T1000 (cell line): ENCODE measurements at places on chromosomes 4 and X.

- no peak for DNase-seq
Measured at GRCh38 chrX:54909941-54910340, 10.7 kb upstream of the TRO start.

- DNase-seq = no peak
Measured at GRCh38 chrX:18871970-18872369, 111.9 kb downstream of the PHKA2 start.

- no peak for DNase-seq
Measured at GRCh38 chr4:177532358-177532757, 90.1 kb upstream of the AGA start.

- no peak for DNase-seq
Measured at GRCh38 chr4:105605493-105605892, 53.1 kb downstream of the ARHGEF38 start.

DNA sequence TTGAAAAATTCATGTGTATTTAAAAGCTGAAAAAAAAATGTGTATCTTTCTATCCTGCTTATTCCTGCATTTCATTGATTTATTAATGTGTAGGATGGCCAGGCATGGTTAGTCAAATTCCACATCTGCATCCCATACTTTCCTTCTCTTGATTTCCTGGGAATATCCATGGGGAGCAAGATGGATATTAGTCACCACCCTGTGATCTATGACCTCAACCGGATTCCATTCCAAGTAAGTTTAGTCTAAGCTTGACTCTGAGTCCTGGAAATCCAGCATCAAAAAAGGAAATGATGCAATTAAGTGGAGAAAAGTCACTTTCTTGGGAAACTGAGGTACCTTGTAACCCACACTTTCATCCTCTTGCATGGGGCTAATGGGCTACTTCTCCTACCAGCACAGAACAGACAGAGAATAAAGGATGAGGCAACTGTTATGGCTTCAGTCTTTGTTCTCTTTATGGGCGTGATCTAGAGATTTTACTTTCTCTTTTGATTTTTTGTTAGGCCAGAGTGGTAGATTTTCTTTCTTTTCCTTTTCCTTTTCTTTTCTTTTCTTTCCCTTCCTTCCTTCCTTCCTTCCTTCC lies 17.1 kb upstream of the BEX4 start:
- no peak for DNase-seq

- no peak for DNase-seq
Measured at GRCh38 chrX:40086569-40087335, 11.0 kb downstream of the BCOR start.

GRCh38 chr4:89285745-89286144 lies 21.9 kb downstream of the GPRIN3 start:
- DNase-seq = no peak

- DNase-seq = no peak
Measured at GRCh38 chr4:177033632-177034031, 240.9 kb upstream of the VEGFC start.

DNA sequence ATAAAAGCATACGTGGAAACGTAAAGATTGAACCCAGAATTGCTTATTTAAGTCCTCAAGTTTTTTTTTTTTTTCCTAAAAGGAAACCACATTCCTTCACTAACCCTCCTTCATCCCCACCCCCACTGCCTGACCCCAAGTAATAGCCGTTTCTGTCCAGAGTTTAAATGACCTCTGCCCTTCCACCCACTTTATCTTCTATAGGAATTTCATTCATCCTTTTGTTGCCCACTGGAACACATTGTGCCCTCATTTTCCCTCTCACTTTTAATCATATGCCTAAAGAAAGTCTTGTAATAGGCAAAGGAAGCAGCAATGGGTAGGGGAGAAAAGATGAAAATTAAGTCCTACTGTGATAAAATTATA lies 62.7 kb downstream of the SH3RF1 start:
- no peak for DNase-seq

- no peak for DNase-seq
Measured at GRCh38 chrX:826448-826847, 195.9 kb downstream of the SHOX start.

GRCh38 chr4:3107691-3108121 lies 33.2 kb downstream of the HTT start:
- DNase-seq = no peak

GRCh38 chr4:154433543-154433942 lies 58.1 kb downstream of the DCHS2 start:
- no peak for DNase-seq

- no peak for DNase-seq
Measured at GRCh38 chr4:56316011-56316650, 71.2 kb downstream of the AASDH start.

GRCh38 chrX:134695999-134696398 lies 37.7 kb upstream of the PLAC1 start:
- no peak for DNase-seq

DNA sequence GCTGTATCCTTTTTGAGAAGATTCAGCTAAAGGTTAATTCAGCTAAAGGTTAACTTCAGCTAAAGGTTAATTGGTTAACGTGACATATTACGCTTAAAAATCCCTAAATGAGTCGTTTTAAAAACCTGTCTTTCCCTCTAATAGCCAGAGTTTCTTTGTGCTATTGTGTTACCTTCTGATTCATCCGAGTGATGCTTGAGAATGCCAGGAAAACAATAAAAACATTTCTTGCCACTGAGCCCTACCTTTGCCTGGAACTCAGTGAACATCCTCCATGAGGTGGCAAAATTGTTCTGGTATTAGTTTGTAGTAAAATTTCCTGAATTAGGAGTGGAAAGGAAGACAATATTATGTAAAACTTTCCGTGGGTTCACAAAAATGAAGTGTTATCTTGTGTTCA lies 13.7 kb upstream of the TMPRSS11E start:
- DNase-seq = no peak

GRCh38 chr4:120948382-120948781 lies 25.9 kb upstream of the PRDM5 start:
- no peak for DNase-seq

DNA sequence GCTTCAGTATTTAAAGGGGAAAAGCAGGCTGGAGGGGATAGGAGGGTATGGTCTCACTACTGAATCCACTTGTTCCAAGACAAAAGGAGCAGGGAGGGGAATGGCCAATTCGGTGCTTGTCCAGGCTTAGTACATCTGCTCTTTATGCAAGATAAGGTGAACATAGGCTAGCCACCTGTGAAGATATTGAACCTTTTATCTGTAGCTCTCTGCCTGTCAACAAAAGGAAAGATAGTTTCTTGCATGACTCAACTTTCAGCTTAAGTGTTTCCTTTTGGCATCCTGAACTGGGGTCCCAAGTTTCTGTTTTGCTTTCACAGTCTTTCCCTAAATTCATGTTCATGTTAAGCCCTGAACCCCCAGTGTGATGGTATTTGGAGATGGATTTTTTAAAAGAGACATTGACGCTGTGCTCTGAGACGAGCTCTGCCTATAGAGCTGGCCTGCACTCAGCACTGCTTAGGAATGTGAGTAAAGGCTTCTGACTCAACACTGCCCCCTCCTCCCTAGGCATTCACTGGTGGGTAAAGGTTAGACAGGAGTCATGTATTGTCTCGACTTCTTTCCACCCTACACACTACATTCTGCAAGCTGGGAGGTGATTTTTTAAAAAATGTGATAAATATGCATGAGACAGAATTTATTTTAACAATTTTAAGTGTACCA lies 28.2 kb downstream of the FAM149A start:
- no peak for DNase-seq

DNA sequence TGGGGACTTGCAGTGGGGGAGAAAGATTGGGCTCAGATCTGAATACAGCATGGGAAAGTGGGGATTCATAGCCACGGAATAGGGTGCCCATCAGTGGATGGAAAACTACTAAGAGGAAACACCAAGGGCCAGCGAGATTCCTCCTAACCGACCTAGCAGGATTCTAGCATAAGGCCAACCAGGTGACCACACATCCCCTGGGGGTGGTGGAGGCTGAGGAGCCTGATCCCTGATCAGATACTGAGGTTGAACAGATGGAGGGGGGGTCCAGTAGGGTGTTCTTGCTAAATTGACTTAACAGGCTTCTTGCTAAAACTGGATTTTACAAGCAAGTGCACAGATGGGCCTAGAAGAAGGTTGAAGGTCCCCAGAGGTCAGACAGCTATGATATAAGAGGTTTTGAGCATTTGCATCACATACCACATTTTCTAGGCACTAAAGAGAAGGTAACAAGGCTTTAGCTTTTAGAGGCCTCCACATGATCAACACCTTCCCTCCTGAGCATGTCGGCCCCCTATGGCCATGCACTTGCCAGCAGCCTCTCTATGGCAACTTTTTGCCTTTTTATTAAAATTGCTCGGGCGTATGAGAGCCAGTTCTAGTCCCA lies 69.1 kb upstream of the PUDP start:
- DNase-seq = no peak

DNA sequence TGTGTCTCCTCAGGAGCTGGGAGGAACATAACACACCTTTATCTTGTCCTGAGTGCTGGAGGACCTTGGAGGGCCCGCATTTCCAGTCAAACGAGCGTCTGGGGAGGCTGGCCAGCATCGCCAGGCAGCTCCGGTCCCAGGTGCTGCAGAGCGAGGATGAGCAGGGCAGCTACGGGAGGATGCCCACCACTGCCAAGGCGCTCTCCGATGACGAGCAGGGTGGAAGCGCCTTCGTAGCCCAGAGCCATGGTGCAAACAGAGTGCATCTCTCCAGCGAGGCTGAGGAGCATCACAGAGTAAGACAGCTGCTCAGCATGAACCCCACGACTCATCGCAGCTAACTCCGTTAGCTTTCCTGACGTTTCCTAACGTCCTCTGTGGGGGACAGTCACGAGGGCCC lies 430 bp downstream of the TRIML1 start:
- DNase-seq = no peak

- DNase-seq = peak; percentile 14
Measured at GRCh38 chr4:158209825-158210807, at the start of gene TMEM144. Gene TMEM144, plus strand, starts transcription at chr4:158210486. Its CDS starts 2,182 bp downstream, at chr4:158212668.

DNA sequence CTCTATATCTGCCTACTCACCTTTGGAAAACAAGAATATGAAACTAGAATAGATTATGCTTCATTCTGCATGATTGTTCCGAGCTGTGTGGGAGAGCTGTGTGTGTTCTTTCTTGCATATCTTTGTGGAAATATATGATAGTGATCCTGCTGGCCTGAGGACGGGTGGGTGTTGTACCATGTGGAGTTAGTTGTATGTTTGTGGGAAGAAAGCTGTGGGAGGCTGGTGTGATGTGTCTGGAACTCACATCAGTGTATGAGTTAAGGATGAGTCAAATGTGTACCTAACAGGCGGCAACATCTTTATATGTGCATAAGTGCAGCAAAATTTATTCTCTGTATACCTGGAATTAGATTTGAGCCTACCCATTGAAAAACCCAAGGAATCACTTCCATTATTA lies 208.1 kb upstream of the ADGRL3 start:
- no peak for DNase-seq

- no peak for DNase-seq
Measured at GRCh38 chr4:145234091-145234706, 53.8 kb upstream of the OTUD4 start.

- no peak for DNase-seq
Measured at GRCh38 chr4:141215030-141215429, 5.7 kb upstream of the ZNF330 start.

GRCh38 chr4:159498446-159499115 lies 395.7 kb downstream of the RAPGEF2 start:
- DNase-seq = no peak

GRCh38 chr4:78517050-78517652 lies 34.4 kb upstream of the ANXA3 start:
- no peak for DNase-seq

GRCh38 chr4:152780267-152780778 lies 569 bp downstream of the ARFIP1 start:
- DNase-seq = no peak

DNA sequence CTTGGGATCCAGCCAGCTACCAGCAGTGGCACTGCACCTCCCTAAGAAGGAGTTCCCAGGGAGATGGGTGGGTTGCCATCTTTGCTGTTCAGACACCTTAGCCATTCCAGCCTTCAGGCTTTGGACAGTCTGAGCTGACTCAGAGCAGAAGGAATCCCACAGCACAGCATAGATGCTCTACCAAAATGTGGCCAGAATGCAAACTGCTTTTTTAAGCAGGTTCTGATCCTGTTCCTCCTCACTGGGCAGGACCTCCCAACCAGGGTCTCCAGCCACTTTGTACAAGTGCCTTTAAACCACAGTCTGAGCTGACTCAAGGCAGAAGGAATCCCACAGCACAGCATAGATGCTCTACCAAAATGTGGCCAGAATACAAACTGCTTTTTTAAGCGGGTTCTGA lies 209.0 kb downstream of the NPNT start:
- DNase-seq = no peak

DNA sequence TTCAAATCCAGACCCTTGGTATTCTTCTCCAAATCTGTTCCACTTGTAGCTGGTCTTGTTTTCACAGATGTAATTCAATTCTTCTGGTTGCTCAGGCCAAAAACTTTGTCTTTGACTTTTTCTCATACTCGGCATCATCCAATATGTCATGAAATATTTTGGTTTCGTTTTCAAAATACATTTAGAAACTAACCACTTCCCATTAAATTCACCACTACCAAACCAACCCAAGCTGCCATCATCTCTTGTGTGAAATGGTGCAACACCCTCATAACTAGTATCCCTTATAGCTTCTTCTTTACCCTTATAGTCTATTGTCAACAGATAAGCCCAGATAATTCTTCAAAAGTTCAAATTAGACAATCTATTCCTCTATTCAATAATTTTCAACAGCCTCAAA lies 192.1 kb downstream of the PRR32 start:
- DNase-seq = no peak

DNA sequence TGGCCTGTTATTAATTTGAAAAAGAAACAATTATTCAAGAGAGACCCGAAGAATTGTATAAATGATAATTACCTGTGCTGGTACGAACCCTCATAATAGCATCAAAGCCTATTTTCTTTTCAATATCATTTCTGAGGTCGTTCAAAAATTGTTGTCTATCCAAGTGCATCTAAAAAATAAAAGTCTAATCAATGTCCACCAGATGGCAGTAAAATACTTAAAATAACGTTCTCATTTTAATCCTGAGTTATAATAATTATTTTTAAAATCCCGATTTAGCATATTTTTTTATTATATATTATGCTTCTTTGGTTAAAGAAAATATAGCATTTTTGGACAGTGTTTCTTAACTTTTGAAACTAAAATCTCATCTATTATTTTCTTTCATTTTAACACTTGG lies 55.7 kb downstream of the METTL14 start:
- DNase-seq = no peak

GRCh38 chr4:147034372-147034771 lies 88.7 kb upstream of the TTC29 start:
- DNase-seq = no peak

- DNase-seq = no peak
Measured at GRCh38 chr4:6674500-6675149, 19.1 kb upstream of the S100P start.
